Hepatocyte (in vitro differentiated cells): ENCODE measurements at places on chromosomes 13 and 19. TPM values are rescaled to one million over a fixed set of nuclear protein-coding genes. Genes with fewer than 3 reads are reported as not detected.

- DNase-seq: no peak
Observed at GRCh38 chr13:113890774-113891480, 27.1 kb upstream of the GAS6 start.

DNA sequence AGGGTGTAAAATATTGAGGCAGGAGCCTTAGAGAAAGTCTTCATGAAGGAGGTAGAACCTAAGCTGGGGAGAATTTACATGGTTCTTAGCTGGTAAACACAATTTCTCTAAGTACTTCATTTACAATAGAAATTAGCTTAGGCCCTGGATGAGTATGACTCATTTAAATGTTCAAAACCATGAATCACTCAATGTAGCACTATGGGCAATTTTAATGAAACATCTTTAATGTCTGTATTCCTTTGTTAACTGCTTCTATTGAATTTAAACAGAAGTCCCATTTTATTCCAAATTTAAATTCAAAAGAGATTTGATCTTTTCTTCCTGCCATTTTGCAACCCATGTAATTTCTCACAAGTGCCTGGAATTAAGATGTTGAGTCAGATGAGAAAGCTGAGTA, 252.1 kb downstream of the RFC3 start:
- DNase-seq: no peak

DNA sequence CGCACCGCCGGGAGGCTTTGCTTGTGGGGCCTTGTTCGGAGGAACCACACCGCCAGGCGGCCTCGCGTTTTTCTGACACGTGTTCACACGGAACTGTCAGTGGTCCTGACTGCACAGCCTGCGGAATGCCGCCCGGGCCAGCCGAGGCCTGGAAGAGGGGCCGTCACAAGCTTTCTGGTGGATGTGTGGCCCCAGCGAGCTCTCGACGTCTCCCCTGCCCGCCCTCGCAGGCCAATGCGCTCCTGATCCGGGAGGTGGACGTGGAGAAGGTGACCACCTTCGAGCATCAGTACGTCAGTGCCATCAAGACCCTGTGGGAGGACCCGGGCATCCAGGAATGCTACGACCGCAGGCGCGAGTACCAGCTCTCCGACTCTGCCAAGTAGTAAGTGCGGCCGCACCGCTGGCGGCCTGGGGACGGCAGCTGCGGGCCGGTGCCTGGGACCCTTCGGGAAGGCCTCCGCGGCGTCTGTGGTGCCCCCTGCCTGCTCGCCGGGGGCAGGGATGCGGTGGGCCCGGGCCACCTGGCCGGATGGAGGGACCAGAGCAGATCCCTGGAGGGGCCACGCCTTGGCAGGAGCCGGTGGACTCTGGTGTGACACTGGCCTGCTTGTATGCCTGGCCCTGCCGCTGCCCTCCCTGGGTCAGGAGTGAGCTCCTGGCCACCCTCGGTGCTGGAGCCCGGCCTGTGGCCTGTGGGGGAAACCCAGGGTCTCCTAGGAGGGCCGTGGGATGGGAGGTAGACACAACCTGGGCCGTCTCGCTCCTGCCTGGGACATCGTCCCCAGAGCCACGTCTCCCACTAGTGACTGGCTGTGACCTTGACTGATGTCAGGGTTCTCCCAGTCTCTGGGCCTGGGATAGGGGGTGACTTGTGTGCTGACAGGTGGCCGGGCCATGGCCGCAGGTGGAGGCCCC, 19.2 kb downstream of the GNA11 start:
- DNase-seq: no peak

DNA sequence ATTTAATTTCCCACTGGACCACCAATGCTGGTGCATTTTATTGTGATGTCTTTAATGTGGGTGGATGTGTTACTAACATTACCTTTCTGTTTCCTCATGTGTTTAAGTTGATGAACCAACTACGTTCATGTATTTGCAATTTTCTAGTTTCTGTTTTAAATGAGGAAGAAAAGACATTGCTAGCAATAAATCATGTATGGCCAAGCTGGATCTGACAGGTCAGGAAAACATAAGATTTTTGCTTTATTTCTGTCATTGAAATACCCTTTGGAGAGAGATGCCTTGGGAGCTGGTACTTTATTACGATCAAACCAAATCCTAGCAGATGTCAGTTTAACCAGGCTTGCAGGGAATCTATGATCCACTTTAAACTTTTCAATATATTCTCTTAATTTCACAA, 553.2 kb downstream of the RFC3 start:
- no peak for DNase-seq

DNA sequence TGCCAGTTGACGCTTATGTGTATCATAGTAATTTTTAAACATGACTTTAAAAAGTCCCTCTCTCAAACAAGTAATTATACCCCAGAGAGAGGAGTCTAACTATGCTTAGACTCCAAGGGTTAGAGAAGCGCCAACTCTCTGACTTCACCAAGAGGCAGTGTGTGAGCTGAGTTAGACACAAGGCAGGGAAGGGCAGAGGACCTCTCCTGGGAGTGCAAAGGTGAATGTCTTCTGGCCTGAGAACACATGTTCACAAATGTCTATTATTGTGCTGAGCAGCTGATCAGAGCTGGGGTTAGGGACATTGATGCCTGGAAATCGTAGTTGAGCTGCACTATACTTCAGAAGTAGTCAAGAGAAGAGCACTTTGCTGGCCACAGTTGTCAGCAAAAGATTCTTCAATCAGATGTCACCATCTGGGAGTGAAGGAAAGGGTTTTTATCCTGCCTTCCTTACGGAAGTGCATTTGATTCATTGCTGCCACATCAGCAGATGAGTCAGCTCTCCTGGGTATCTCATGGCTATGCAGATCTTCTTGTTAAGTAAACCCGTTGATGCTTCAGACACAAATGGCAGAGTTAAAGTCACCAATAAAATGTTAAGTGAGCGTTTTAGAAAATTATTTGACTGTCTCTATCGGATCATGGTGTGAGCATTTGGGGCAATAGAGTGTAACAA, 283.2 kb upstream of the ARGLU1 start:
- no peak for DNase-seq

- DNase-seq: no peak
Observed at GRCh38 chr19:33811736-33812387, 15.2 kb downstream of the KCTD15 start.

DNA sequence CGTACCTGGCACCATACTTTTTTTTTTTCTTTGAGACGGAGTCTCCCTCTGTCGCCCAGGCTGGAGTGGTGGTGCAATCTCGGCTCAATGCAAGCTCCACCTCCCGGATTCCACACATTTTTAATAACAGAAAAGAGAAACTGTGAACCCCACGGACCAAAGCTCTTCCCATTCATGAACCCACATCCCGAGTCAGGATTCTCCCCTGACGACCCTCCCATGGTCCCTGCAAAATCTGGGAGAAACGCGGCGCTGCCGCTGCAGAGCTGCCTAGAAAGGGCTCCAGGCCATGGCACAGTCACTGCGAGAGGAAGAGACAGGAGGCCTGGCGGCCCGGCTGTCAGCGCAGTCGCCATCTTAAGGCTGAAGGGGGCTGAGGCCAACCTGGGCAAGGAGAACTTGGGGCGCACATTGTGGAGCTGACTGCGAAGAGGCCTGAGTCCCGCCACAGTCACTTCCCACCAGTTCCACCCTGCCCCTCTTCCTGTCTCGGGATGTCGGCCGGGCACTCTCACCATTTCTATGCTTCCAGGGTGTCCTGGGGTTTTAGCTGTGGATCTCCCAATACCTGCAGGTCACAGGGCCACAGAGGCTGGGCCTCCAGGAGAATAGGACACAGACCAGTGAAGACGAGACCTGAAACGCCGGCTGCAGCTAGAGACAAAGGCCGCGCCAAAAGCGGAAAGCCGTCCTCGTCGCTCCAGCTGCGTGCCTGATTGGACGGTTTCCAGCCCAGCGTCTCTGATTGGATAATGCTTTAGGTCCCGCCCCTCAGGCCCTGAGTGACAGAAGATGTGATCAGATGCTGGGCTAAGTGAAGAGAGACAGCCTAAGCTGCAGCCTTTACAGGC, 71.0 kb downstream of the ZNF486 start:
- peak; percentile 90 for DNase-seq

DNA sequence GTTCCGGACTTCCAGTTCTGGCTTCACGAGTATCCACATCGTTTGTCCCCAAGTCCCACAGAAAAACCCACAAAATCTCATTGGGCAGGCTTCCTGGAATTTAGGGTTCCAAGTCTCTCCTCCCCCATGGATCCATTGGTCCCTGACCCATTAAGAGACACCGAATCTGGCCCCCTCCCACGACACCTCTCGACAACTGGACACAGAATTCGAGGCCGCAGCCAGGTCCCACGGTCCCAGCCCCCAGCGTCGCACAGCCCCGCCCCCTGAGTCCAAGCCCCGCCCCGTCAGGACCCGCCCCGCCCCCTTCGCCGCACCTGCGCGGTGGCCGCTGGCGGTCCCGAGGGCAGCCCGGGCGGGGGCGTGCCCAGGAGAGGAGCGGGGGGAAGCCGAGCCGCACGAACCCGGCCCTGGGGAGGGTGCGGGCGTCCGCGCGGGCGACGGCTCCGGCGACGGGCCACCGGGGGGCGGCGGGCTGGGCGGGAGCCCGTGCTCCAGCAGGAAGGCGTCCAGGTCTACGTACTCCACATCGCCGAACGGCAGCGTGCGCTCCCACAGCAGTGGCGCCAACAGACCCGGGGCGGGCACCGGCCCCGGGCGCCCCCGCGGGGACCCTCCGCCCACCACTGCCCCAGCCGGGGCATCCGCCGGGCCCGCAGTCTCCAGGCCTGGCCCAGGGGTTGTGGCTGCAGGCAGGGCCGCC, 1.8 kb downstream of the DBP start:
- peak; percentile 90 for DNase-seq

DNA sequence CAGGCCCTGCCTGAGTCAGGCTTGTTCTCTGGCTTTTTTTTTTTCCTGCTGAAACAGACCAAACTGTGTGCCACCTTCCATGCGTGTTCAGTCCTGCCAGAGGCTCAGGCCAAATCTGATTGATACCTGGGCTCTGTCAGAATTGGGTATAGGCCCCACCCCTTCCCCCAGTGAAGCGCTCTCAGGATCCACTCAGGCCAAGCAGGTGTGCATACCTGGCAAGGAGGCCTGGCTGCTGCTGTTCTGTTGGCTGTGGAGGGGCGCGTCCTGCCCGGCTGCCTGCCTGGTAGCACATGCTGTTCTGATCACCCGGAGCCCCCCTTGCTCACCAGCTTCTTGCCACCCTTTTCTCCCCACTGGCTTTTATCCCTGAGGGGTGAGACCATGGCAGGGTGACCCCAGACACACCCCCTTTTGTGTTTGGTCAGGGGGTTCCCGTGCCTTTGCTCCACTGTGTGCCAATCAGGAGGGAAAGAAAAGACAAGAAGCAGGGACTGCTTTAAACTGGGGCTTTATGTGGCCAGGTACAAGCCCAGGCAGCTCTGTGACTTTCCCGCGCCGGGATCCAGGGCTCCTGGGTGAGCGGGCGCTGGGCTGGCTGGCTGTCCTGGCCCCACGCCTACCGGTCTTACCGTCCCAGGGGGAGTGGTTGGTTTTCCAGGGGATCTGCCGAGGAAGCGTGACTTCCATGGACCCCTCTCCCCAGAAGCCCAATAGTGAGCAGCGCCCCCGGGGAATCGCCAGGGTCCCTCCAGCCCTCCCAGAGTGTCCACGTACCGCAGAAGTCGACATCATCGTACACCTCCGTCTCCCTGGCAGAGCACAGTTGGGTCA, 12.7 kb downstream of the PRAM1 start:
- no peak for DNase-seq

DNA sequence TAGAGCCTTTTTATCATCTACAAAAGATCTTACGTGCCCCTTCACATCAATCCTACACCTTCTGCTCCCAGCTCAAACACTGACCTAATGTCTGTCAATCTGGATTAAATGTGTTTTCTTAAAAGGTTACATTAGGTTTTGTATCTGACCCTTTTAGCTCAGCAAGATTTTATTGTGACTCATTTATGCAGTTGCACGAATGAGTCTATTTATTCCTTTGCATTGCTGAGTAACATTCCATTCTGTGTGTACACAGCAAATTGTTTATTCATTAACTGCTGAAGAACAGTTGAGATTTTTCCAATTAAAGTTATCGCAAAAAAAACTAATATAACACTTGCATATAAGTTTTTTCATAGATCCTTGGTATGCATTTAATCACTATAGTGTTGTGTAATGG, 253.9 kb upstream of the GPC6 start:
- no peak for DNase-seq

DNA sequence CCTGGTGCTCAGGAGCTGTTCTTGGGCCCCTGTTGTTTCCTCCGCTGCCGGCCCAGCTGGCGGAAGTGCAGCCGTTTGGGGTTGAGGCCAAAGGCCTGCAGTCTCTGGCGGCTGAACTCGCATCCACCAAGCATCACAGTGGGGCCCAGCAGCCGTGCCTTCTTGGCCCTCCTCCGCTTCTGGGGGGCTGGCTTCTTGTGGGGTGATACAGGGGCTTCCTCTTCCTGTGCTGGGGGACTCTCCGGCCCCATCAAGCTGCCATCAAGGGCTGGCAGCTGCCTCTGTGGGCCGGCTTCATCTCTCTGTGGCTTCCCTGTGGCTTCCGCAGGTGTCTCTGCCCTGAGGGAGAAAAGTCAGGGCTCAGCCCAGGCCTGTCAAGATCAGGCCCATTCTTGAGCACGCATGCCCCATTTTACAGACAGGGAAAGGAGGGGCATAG, 10.3 kb downstream of the ATG4D start:
- DNase-seq: no peak

DNA sequence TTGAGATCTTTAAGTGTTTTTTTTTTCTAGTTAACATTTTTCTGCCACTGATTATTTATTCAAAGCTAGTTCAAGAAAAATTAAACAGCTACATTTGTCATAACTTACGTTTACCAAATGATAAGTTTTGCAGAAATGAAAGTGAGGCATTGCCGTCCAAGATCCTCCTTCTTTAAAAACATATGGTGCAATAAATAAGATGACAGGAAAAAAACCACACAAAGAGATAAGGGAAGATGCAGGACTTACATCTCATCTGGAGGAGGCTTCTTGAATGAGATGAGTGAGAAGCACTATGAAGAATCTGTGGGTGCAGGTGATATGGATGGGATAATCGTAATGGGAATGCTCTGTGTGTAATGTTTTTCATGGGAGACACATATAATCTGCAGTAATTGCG, 12.4 kb downstream of the TNFSF13B start:
- no peak for DNase-seq

GRCh38 chr13:36130552-36131221, 495 bp downstream of the DCLK1 start:
- DNase-seq: peak; percentile 29

- DNase-seq: no peak
Observed at GRCh38 chr13:40452038-40452666, 214.3 kb downstream of the FOXO1 start.

- DNase-seq: no peak
Observed at GRCh38 chr19:56147307-56147706, 6.2 kb downstream of the ZNF444 start.

The TEX29 gene
- polyA plus RNA-seq: 1.8 and 4.2 TPM in 2 replicates

The DACH1 gene
- 1.1 and 1.3 TPM in 2 replicates for polyA plus RNA-seq

The KLK2 gene
- not detected in 2 replicates for polyA plus RNA-seq

The CD37 gene
- 6.6 and 12.4 TPM in 2 replicates for polyA plus RNA-seq

The FGF22 gene
- polyA plus RNA-seq: 0.18 and 0.70 TPM in 2 replicates

The ERICH6B gene
- polyA plus RNA-seq: 0.52 and 0.96 TPM in 2 replicates

The FBL gene
- 69.6 and 79.4 TPM in 2 replicates for polyA plus RNA-seq

The ZNF432 gene
- polyA plus RNA-seq: 3.4 and 4.8 TPM in 2 replicates

The APLP1 gene
- polyA plus RNA-seq: 115 and 147 TPM in 2 replicates

The KL gene
- 0.12 and 1.4 TPM in 2 replicates for polyA plus RNA-seq

The SLAIN1 gene
- polyA plus RNA-seq: 6.0 and 11.3 TPM in 2 replicates

The SYCN gene
- polyA plus RNA-seq: 0.37 TPM in 1 of 2 replicates, not detected in the other

The S1PR4 gene
- polyA plus RNA-seq: 0.16 TPM in 1 of 2 replicates, not detected in the other

The MYO1F gene
- polyA plus RNA-seq: 1.0 and 3.1 TPM in 2 replicates

The PPP5C gene
- polyA plus RNA-seq: 67.6 and 68.8 TPM in 2 replicates

The CAB39L gene
- polyA plus RNA-seq: 12.7 and 13.7 TPM in 2 replicates

The DAND5 gene
- polyA plus RNA-seq: not detected in 2 replicates

The SIGLEC14 gene
- 0.15 and 0.47 TPM in 2 replicates for polyA plus RNA-seq

The ZNF433 gene
- polyA plus RNA-seq: 5.6 and 9.0 TPM in 2 replicates

The PLEKHF1 gene
- 2.4 and 5.8 TPM in 2 replicates for polyA plus RNA-seq
